Activated CD4-positive, alpha-beta T cell treated with anti-CD3 and anti-CD28 coated beads, Interleukin-2, amount 50 U/mL, for 4 hours (primary cell): ENCODE measurements at places on chromosomes 12 and 14.

- no peak for DNase-seq
Measured at GRCh38 chr14:77804592-77804991, 4.7 kb downstream of the ADCK1 start.

DNA sequence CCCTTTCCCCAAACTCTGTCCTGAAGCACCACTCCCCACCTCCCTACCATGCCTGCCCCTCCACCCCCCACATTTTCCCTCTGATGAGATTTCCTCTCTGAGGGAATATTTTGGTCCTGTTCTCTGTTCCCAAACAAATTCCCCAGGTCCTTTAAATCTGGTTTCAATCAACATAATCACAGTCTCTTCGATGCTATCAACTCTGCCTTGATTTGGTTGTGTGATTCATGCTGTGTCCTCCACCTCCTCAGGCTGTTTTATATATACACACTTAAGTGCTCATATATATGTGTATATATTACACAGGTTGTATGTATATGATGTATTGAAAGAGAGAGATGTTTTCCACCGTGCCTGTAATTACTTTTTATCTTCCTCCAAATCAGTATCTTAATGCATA lies 36.0 kb downstream of the NTF3 start:
- no peak for DNase-seq

DNA sequence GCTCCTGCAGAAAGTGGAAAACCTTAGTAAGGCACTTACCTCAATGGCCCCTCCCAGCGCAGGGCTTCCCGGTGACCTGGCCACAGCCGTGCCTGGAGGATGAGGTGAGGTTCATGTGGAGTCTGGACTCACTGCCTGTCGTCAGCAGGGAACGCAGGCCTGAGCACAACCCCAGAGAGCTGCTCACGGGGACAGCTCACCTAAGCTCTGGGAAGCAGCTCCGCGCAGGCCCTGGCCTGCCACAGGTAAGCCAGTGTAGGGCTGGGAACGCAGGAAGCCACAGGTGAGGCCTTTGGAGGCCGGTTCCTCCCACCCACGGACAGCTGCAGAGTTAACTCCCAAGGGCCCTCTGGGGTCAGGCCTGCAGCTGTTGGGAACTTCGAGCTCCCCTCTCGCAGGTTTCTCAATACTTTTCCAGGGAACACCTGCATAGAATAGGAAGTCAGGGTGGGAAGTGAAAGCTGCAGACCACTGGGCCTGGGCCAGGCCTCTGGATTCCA lies 32.7 kb downstream of the ANAPC7 start:
- no peak for DNase-seq

DNA sequence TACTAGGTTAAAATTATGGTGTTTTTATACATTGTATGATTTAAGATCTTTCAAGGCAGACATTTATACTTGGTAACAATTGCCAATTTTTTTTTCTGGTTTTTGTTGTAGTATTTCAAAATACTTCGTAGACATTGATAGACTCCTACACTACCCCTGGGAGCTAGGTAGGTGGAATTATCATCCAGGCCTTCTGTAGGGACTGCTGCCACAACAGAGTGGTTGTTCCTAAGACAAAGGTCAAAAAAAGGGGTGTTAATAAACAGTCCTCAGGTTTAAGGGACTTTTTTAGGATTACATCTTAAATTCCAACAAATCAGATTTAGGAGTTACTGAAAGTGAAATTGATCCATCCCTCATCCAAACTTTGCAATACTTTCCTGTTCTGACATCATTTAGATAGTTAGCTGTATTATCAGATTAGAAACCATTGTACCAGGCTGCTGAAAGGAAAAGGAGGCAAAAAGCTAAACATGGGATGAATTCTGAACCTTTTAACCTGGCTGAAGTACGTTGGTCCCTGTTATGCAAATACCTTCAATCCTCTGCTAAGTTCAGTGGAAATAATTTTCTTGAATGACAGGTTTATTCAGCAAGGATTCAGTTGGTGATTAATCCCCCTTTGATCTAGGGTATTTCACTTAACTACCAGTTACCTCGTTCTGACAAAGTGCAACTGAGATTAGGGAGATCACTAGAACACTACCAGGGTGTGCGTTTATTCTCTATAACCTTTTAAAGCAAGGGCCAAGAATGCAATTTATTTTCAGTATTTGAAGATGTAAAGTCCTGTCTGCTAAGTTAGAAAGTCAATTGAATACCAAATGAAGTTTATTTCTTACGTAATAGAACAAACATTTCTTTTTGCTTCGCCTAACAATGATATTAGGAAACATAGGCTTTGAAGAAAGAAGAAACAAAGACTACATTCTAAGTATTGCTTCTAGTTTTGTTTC lies 23.2 kb downstream of the AP5M1 start:
- no peak for DNase-seq

DNA sequence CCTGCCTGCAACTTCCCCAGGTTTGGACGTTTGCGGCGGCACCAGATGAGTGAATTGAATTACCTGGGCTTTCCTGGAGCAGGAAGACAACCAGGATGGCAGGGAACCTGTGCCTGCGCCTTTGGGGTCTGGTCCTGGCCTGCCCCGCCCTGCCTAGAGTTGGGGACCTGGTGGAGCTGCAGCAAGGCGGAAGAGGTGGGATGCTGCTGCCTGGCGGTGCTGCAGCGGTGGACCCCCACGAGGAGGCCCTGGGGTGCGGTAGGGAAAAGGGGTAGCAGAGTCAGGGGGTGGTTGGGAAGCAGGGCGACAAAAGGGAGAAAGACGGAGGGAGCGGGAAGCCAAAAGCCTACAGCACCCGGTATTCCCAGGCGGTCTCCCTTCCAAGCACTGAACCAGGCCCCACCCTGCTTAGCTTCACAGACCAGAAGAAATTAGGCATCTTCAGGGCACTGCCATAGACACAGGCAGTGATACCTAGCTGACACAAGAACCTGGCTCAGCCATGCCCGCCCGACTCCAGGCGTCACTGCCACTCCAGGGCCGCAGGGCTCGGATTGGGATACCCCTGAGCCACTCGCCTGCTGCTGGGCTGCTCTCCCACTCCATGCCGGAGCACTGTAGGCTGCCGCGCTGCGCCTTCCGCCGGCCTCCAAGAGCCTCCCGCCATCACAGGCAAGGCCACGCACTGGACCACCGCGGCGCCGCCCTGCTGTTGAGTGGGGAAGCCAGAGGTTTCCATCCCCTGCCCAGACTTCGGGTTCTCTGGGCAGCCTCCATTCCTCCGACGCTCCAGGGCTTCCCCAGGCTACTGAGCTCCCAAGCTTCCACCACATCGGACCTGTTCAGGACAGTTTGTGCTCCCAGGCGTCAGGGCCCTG lies 155.2 kb upstream of the ALG10B start:
- DNase-seq: no peak

DNA sequence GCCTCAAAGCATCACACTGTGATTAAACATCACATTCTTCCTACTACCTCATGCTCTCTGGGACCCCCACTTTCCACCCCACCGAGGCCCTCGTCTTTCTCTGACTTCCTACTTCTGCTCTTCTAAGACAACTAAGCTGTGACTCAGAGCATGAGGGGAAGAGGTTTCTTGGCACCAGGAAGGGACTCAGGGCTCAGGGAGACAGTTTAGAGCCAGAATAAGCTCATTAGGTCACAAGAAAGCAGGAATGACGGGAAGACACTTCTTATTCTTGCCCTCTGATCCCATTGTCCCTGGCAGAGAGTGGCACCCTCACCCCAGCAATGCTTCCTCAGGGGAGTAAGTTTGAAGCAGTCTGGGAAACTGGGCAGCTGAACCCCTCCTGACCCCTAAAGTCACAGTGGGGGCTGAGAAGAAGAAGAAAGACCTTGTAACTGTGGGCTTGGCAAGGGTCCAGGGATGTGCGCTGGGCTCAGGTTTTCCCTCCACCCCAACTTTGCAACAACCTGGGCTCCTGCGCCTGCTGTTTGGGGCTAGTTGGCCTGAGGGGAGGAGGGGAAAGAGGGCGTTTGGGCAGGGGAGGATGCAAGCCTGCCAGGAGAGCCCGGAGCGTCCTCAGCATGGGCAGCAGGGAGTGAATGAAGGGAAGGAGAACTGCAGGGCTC lies 64.6 kb upstream of the ACTN1 start:
- DNase-seq: no peak

GRCh38 chr12:132190012-132190755 lies 45.9 kb downstream of the NOC4L start:
- DNase-seq: no peak

- no peak for DNase-seq
Measured at GRCh38 chr12:117547209-117547608, 185.8 kb upstream of the NOS1 start.

DNA sequence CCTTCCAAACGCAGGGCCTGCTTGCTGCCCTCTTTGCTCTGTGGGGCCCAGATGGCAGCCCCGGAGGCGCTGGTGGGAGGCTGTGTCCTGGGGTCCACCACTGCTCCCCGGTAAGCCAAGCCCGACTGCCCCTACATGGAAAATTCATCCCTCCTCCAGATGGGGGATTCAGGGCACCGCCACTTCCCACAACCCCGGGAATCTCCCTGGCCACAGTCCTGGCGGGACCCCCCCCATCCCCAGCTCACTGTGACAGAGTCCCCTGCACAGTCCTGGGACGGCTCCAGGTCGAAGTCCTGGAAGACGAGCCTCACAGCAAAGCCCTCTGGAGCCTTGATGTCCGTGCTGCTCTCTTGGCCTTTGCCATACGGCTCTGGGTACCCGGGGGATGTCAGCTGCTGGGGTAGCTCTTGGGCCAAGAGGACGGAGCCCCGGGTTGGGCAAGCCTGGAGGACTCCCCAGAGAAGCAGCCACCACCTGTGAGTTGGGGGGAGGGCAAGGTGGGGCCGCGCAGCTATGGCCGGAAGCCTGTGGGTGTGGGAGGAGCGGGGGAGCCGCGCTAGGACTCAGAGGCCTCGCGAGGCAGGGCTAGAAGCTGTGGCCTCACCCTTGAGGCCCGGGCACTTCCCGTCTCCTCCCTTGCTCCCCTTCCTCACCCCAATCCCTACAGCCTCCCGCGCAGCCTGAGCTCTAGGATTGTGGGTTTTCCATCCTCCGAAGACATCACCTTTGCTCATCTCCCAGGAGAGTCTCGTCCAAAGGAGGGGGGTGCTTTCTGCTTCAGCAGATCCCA lies 815 bp downstream of the C1RL start:
- DNase-seq: peak; percentile 57

- DNase-seq: no peak
Measured at GRCh38 chr12:50537538-50537919, 32.7 kb downstream of the DIP2B start.

- no peak for DNase-seq
Measured at GRCh38 chr14:100626614-100627013, 39.4 kb upstream of the BEGAIN start.

DNA sequence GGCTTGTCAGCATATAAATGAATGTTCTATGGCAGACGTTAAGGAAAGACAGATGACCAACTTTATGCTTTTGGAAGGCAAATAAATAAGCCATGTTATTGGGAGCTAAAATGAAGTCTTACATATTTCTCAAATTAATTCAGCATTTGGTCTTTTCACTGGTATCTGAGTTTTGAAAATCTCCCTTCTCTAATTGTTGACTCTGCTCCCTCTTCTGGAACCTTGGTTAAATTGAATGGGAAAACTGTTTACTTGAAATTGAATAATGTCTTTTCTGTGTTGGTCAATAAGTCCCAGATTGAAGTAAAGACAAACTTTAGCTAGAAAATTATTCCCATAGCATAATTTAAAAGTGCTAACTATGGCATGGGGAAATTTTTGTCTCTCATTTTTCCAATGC lies 38.7 kb downstream of the LGR5 start:
- no peak for DNase-seq

DNA sequence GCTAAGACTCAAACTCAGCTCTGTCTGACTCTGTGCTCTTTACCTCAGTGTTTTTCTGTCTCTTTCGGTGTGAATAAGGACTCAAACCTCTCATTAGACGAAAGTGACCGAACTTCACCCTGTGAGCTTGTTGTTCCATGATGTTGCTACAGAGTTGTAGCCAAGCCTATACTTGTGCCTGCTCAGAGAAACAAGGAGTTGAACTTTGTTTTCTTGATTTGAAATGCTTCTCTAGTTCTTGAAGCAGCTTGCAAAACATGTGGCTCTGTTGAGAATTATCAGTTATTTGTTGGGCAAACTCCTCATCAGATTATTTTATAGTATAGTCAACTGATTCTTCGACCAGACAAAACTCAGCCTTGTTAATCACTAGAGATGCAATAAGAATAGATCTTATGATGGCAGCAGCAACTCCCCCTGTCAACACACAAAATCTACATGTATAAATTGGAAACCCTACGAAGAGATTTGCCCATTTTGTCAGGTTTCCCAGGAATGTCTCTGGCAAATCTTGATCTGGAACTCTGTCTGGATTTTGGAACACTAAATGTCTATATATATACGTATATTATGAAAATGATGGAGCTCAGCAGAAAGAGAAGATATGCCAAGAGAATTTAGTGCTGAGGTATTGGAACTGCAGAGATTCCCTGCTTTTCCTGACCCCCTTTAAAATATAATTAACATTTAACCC lies 146.8 kb downstream of the TTLL5 start:
- DNase-seq: no peak

DNA sequence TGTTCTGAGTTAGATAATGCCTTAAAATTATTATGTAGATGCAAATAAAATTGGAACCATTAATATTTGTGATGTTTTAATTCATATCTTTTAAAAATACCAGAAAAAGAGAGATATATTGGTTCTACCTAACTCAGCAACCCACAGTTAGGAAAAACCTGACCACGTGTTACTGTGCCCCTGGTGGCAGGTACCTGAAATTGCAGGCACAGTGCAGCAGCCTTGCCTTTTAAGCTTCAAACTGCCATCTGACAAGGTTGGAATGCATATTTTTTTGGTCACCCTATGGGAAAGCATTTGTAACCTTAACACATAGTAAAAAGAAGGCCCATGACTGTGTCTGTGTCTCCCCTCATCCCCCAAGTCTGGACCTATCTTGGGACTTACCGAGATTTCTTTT lies 109.4 kb upstream of the NOS1 start:
- no peak for DNase-seq

DNA sequence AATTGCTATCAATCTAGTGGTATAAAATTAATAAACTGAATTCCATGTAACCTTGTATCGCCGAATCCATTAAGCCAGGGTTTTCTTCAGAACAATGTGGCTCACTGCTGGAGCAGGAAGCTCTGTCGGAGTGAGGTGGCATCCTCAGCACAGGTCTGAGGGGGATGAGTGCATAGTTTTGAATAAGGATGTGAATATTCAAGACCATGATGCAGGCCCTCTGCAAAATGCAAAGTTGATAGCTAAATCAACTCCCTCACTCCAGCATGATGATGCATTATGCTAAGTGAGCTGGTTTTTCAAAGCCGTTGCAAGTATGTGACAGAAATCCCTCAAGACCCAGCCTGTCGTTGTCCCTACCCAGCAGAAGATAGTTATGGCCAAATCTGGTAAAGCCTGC lies 53.0 kb downstream of the TRIM9 start:
- DNase-seq: no peak

DNA sequence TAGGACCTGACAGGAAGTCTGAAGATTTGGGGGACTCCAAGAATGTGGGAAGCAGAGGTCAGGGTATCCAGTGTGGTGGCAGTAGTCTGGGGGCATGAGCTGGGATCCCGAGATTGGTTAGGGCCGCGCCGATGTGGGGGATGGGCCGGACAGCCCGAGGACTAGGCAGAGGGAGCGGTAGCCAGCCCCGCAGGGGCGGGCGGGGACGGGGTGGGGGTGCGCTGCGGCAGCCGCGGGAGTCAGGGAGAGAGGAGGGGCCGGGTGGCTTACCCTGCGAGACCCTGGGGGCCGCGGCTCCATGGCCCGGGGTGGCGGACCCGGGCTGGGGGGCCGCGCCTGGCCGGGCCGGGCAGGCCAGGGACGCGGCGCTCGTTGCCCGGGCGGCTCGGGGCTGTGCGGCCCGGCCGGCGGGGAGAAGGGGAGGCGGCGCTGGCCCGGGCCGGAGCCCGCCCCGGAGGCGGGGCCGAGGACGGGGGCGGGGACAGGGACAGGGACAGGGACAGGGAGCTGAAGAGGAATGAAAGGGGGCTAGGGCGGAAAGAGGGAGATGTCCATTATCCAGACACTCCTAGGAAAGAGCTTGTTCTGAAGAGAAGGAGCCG lies 5.6 kb downstream of the ZNF385A start:
- DNase-seq: no peak
